Dermis blood vessel endothelial cell (primary cell): ENCODE measurements at places on chromosomes 3 and 15. TPM values are rescaled to one million over a fixed set of nuclear protein-coding genes. Genes with fewer than 3 reads are reported as not detected.

GRCh38 chr3:107704477-107704876 lies 181.7 kb downstream of the BBX start:
- DNase-seq, result peak; percentile 26

DNA sequence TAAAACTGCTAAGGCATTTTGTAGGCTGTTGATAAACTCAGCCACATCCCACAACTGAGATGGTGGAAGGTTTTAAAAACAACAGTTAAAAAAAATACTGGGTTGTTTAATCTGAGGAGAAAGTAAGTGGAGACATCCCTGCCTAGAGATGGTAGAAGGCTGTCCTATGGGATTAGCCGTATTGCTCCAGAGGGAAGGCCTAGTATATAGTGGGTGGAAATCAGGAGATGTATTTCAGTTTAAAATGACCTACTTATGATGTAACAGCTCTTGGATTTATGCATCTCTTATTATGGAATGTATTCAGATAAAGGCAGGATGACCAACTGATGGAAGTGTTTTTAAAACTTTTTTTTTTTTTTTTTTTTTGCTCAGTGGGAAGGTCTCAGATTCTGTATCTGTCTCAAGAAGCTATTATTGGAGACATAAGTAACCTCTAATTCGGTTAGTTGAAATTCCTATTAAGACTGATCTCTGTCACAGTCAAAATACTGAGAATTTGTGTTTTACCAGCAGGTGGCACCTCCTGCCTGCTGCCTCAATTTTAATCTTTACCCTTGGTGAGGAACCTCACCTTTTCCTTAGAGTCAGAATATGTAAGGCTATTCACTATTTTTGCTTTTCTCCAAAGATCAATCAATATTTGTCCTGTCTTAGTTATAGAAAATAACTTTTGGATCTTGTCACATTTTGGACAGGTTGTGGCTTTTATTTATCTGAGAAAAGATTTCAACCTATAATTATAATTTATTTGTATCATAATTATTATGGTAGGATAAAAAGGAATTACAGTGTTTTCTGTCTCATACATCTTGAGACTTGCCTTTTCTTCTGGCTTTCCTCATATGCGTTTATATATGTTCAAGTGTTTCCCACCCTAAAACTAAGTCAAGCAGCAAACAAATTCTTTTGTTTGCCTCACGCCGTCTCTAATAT lies 63.0 kb downstream of the VPS8 start:
- DNase-seq, result peak; percentile 70

DNA sequence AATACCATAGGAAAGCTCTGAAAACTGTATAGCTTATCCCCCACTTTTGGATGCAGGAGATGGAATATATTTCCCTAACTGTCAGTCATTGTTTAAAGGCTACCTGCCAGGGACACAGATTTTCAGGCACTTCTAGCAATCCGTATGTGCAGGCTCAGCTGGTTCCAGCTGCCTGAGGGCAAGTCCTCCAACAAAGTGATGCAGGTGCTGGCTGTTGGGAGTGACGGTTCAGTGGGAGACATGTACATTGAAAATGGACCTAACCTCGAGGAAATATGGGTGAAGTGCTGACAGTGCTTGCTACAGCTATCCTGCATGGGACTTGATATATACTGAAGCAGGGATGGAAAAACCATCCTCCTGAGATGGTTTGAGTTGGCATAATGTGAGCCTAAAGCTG lies 153.1 kb upstream of the GAP43 start:
- no peak for DNase-seq

DNA sequence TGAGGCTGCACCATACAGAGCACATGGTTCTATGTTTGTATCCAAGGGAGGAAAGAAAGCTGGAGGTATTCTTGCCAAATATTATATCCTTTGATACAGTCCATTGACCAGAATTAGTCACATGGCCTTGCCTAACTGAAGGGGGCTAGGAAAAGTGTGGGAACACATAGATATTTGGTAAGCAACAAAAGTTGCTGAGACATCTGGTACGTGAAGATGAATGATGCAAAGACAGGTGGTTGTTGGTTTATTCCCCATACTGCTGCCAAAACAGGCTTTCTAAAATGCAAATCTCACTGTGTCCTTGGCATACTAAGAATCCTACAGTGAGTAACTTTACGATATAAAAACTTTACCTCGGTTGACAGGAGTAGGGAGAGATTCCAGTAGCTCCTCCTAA lies 162.2 kb downstream of the VGLL3 start:
- DNase-seq, result no peak

DNA sequence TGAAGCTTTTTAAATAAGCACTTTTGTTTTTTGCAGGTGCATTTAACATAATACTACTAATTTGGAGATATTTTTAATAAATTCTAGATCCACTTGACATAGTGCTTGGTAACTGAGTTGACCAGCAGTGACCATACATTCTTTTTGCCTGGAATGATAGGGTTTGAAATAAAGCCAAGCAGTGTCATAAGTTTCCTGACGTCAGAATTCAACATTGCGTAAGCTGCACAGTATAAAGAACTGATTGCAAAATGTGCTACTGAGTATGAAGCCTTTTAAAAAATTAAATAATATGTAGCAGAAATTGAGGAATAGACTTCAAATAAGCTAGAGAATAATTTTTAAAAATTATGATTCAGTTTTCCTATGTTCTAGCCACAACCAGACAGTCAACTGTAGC lies 454.6 kb upstream of the ARPP21 start:
- DNase-seq, result no peak

GRCh38 chr15:38674448-38674847 lies 109.8 kb upstream of the RASGRP1 start:
- DNase-seq, result no peak

GRCh38 chr3:197494366-197495058 lies 61.3 kb downstream of the BDH1 start:
- DNase-seq, result no peak

GRCh38 chr15:74866090-74866489 lies 7.1 kb downstream of the SCAMP2 start:
- DNase-seq, result peak; percentile 32

- no peak for DNase-seq
Observed at GRCh38 chr3:104820959-104821358, 545.8 kb upstream of the ALCAM start.

- DNase-seq, result no peak
Observed at GRCh38 chr15:90099868-90100831, 2.1 kb downstream of the IDH2 start.

DNA sequence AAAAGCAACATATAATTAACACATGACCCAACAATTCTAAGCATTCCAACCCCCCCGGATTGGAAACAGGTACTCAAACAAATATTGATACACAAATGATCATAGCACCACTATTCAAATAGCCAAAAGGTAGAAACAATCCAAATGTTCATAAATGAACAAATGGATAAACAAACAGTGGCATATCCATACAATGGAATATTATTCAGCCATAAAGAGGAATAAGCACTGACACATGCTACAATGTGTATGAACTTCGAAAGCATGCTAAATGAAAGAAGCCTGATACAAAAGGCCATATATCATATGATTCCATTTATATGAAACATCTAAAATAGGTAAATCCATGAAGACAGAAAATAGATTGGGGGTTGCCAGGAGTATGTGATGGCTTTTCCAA lies 62.8 kb downstream of the XRN1 start:
- no peak for DNase-seq

DNA sequence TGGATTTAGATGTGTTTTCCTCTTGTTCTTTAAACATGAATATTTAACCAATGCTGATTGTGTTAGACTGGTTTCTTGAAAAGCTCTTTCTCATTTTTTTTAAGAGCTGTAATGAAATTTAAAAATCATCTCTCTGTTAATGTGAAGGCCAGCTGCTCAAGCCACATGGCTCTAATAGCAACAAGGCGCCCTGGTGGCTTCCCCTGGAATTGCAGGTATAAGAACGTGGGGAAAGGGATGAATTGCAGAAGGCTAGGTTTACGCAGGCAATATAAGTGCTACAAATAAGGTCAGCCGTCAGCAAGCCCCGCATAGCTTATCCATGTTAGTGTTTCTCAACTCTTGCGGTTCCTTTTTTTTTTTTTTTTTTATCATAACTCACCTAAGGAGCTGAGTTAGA lies 108.5 kb downstream of the SAMMSON start:
- DNase-seq, result peak; percentile 32

Gene NEK11
- total RNA-seq, result 2.8 and 4.1 TPM in 2 replicates

Gene CCR3
- not detected in 2 replicates for total RNA-seq

Gene ABHD6
- total RNA-seq, result 21.7 and 43.1 TPM in 2 replicates

Gene FETUB
- total RNA-seq, result not detected in 2 replicates

Gene DUOXA2
- total RNA-seq, result not detected in 2 replicates

Gene LRRIQ4
- total RNA-seq, result not detected in 2 replicates
